Spinal cord (tissue), 10 donors: ENCODE measurements at places on chromosomes 6 and 20. TPM values are rescaled to one million over a fixed set of nuclear protein-coding genes. Genes with fewer than 3 reads are reported as not detected.

- no peak for DNase-seq
Observed at GRCh38 chr6:81731814-81732213, 20.7 kb downstream of the TENT5A start.

Gene TMC2
- polyA plus RNA-seq = 6.3 TPM

DNA sequence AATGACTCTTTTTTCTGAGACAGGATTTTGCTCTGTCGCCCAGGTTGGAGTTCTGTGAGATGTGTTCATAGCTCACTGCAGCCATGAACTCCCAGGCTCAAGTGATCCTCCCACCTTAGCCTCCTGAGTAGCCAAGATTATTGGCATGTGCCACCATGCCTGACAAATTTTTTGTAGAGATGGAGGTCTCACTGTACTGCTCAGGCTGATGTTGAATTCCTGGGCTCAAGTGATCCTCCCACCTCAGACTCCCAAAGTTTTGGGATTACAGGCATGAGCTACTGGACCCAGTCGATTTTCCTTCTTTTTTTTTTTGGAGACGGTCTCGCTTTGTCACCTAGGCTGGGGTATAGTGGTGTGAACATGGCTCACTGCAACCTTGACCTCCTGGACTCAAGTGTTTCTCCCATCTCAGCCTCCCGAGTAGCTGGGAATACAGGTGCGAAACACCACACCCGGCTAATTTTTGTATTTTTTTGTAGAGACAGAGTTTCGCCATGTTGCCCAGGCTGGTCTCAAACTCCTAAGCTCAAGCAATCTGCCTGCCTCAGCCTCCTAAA lies 24.3 kb downstream of the BCL2L1 start:
- DNase-seq = no peak

Gene C20orf144
- 0.33 TPM for polyA plus RNA-seq

Gene BMP5
- 2.8 TPM for polyA plus RNA-seq
